ENCODE measurements at places on chromosomes 7 and 10.

- DNase-seq = no peak
These were observed 9.8 kb downstream of the CDHR1 start for GRCh38 chr10:84204122-84204521.

GRCh38 chr7:124059375-124059774 is 26.5 kb upstream of the TMEM229A start:
- DNase-seq = no peak

- no peak for DNase-seq
These were observed 12.0 kb upstream of the AKR1B1 start for GRCh38 chr7:134470864-134471263.

- no peak for DNase-seq
These were observed 119.2 kb downstream of the DPP6 start for GRCh38 chr7:154171422-154171821.

- DNase-seq = no peak
These were observed 61.5 kb upstream of the PRR15 start for GRCh38 chr7:29502133-29502532.

DNA sequence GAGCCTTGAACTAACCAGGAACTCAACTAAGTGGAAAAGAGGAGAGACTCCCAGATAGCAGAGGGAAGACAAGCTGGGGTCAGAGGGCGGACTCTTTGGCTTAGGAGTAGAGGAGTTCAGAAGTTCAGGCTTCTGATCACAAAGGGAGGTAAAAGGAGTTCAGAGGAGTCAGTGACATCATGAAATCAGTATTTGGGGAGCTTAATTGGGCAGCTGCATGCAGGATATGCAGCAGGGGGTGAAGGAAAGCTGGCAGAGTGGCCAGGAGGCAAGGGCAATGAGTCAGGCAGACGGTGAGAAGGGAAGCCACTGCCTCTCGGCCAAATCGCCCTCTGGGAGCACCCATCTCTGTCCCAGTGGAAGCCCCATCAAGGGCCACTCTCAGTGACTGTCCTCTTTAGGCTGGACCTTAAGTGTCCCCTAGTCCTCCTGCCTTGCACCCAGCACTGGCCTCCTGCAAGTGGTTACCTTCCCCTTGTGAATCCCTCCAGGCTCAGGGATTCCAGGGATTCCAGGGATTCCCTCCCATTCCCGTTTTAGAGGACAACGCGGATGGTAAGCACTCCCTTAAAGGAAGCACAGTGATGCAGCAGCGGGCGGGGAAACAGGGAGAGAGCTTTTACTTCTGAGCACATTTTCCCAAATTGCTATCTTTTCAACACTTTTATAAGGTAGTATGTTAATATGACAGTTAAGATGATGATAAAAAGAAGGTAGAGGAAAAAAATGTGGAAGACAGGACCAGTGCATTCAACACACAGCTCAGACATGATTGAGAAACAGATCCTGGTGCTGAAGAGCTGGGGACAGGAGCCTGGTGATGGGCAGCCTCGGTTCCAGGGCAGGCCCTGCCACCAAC is 72.6 kb downstream of the KCNMA1 start:
- DNase-seq = no peak

DNA sequence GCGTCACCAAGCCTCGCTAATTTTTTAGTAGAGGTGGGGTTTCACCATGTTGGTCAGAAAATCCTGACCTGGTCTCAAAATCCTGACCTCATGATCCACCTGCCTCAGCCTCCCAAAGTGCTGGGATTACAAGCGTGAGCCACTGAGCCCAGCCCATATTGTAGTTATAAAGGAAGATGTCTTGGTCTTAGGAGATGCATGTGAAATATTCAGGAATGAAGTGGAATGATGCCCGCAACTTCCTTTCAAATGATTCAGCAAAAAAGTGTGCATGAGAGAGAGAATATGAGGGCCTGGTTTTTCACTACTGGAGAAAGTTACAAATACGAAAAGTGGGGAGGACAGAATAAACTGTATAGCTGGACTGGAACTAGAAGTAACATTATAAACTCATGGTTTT is 15.9 kb downstream of the TMEM209 start:
- DNase-seq = no peak

DNA sequence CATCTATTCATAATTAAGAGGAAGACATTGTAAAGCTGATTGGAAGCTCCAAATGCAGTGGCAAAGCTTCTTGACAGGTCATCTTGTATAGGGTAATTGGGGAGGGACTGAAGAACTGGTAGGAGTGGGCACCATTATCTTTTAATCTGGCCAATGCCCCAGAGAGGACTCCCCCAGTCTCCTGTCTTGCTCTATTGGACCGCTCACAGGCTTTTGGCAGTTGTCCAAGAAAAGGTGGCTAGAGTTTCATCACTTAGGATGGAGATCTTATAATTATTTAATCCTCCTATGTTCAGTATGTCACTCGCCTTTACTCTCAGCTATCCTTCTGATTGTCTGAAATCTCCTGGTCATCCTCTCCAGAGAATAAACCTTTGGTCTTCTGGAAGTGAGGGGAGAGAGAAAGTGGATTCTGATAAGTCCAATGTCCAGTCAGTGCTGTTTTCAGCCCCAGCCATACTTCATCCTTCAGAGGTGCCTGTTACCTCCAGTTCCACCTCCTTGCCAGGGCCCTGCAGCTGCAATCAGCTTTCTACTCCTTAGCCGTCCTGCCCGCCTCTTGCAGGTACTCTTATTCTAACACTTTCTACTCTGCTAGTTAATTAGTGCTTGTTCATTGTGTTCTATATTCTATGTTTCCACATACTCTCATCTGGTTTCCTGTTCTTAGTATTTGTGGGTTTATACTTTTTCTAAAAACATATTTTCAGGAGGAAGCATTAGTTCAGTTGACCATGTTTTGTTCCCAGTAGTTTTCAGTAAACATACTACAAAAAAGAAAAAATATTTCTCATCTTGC is 241.6 kb downstream of the NSUN6 start:
- no peak for DNase-seq

GRCh38 chr10:126438407-126438783 is 50.1 kb upstream of the ADAM12 start:
- DNase-seq = no peak

GRCh38 chr7:70338015-70338414 is 739.7 kb downstream of the AUTS2 start:
- no peak for DNase-seq

- DNase-seq = no peak
These were observed 71.8 kb downstream of the SEMA3D start for GRCh38 chr7:85115006-85115405.

DNA sequence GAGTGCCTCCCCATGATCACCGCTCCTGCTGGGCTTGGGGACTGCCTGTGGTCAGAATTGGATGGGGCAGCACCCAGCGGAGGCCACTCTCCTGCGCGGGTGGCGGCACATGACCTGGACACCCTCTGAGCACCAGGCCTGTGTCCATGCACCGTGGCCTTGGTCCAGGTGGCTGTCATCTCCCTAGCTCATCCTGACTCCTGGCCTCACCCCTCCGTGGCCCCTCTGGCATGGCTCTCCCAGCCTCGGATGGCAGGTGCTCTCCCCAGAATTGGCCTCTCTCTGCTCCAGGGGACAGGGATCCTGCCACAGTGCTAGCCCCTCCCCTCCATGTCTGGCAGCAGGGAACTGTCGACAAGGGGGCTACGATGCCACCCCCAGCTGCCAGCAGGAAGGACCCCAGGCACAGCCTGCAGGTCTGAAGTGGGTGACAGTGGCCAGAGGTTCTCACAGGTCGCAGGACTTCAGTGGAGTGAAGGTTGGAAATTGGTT is 37.2 kb upstream of the BTBD16 start:
- no peak for DNase-seq

GRCh38 chr10:6497620-6498019 is 82.5 kb downstream of the PRKCQ start:
- no peak for DNase-seq

GRCh38 chr10:52664629-52665028 is 108.0 kb downstream of the MBL2 start:
- DNase-seq = no peak

GRCh38 chr7:37999673-38000072 is 79.2 kb downstream of the EPDR1 start:
- DNase-seq = no peak

- DNase-seq = no peak
These were observed 75.7 kb upstream of the ASAH2 start for GRCh38 chr10:50326757-50327701.

DNA sequence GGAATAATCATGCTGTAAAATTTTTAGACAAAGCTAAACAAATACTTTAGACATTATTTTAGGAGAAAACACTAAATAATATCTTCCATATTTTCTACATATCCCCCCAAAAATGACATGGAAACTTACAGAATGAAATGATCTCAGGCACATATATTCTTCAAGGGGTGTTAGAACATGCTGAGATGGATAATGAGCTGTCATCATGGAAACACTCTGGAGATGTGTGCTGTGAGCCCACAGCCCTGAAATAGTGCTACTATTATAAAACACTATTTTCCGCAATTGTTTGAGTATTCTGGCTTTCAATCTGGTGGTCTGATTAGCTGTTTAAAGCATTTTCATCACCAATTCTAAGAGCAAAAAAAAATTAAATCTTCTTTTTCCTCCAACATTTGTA is 385.7 kb downstream of the PHTF2 start:
- no peak for DNase-seq

DNA sequence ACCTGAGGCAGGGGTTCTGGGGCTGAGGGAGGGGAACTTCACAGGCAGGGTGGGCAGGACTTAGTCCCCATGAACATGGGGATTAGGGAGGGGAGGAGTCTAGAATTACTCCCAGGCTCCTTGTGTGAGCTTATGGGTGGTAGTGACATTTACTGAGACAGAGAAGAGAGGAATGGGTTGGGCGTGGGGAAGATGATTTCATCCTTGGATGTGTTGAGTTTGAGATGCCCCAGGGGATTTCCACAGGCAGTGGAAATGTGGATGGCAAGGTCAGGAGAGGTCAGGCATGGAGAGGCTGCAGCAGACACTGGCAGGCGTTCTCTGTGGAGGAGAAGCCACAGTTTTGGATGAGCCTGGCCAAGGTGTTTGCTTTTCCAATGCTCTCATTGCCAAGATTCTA is 26.4 kb upstream of the GSDME start:
- no peak for DNase-seq

DNA sequence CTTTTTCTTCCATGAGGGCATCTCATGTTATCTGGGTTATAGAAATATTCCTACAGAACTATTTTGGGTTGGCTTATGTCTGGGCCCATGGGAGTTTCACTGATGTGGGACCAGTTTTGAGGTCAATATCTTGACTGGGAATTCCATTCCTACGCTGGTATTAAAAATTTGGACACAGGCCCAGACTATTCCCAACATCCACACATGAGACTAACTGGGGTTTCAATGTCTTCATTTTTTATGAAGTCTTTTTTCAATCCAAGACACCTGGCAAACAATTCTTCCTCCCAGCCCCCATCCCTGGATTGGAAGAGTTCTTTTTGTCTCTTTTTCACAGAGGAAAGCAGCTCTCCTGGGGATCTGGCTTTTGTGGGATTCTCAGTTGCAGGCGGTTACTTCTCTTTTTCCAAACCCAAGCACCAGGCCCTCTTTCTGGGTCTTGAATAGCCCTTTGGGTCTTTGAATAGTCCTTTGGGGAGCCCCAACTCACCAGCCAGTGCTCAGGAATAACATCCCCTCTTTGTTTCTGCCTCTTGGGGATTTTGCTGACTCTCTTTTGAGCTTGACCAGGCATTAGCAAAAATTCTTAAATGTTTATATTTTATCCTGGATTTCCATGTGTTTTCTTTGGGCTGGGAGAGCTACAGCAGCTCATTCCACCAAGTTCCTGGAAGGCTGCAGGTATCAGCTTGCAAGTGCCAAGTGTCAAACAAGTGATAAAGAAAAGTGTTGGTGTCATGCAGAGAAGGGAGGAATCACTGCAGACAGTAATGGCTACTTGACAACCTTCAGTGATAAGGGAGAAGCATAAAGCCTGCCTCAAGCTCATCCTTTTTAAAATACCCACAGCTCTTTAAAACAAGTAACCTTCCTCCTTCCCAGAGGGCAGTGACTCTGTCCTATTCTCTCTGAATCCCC is 234.3 kb downstream of the ADAM12 start:
- no peak for DNase-seq

GRCh38 chr10:121325490-121326231 is 272.6 kb downstream of the FGFR2 start:
- DNase-seq = no peak

DNA sequence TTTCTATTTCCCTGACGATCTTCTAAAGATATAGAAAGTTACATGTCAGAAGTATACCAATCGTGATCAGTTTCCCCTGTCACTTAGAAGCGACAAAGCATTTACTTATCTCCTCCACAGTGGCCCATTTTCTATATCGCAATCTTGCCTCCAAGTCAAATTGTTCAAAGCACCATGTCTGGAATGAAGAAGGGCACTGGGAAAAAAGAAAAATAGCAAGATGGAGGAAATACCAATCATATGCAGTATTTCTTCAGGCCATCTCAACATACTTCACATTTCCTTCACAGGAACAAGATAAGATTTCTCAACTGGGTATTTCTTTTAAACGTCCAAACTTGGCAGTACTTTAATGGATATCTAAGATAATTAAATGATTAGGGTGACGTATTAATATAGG is 63.3 kb upstream of the IL6 start:
- no peak for DNase-seq

DNA sequence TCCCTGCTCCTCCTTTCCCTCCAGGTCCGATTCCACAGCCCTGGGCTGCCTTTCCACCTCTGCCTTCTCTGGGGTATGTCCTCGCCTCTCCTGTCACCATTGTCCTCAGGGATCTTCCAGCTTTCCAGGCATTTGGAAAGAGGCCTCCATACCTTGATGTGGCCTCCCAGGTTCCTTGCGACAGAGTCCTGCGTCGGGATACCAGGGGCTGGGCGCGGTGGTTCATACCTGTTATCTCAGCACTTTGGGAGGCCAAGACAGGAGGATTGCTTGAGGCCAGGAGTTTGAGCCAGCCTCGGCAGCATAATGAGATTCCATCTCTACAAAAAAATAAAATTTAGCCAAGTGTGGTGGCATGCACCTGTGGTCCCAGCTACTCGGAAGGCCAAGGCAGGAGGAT is 171.1 kb downstream of the CUX1 start:
- DNase-seq = no peak

- no peak for DNase-seq
These were observed 133.0 kb upstream of the NEBL start for GRCh38 chr10:21030091-21030490.

GRCh38 chr7:4634166-4634565 is 47.9 kb upstream of the FOXK1 start:
- no peak for DNase-seq

GRCh38 chr7:81267508-81267907 is 348.7 kb upstream of the SEMA3C start:
- DNase-seq = no peak

GRCh38 chr10:63268149-63268797 is 135.1 kb downstream of the NRBF2 start:
- no peak for DNase-seq

DNA sequence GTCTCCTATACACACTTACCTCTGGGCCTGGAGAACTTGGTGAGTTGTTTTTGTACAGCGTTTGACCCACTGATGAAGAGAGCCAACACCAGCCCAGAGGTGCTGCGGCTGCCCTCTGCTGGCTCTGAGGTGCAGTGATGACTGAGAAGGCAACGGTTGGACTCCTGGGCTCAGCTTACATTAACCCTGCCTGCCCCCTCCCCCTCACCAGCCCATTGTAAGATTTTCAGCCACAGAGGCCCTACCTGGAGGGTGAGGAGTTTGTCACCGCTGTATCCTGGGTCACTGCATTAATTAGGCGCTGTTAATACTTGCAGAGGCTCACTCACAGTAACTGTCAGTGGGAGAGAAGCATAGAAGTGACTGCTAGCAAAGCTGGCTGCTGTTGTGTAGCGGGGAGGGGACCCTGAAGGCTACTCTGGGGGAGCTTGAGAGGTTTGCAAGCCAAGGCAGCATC is 19.0 kb upstream of the ANKRD2 start:
- peak; percentile 24 for DNase-seq

GRCh38 chr7:20562461-20562860 is 53.0 kb upstream of the ABCB5 start:
- no peak for DNase-seq

Data from T-helper 1 cell (primary cell).